Stimulated activated CD8-positive, alpha-beta memory T cell treated with anti-CD3 and anti-CD28 coated beads, Interleukin-7, amount 100 ng/mL, for 1 hour (primary cell): ENCODE measurements at places on chromosomes 5 and 9.

- no peak for DNase-seq
Measured at GRCh38 chr5:132640613-132641012, 17.4 kb upstream of the IL13 start.

DNA sequence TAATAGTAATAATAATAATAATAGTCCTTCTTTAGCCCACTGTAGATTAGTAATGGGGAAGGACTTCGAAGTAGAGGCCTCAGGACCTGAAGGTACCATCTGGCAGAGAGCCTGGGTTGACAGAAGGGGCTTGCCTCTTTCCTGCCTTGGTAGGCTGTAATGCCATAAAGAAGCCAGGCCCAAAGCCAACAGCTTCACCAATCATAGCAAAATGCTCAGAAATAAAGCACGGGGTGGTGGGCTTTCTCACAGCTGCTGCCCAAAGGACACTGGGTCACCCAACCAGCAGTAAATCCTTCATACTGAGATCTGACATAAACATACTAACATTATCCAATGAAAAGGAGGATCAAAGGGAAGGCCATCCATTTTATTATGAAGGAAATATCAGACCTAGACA is 70.7 kb downstream of the SUSD1 start:
- DNase-seq: no peak

DNA sequence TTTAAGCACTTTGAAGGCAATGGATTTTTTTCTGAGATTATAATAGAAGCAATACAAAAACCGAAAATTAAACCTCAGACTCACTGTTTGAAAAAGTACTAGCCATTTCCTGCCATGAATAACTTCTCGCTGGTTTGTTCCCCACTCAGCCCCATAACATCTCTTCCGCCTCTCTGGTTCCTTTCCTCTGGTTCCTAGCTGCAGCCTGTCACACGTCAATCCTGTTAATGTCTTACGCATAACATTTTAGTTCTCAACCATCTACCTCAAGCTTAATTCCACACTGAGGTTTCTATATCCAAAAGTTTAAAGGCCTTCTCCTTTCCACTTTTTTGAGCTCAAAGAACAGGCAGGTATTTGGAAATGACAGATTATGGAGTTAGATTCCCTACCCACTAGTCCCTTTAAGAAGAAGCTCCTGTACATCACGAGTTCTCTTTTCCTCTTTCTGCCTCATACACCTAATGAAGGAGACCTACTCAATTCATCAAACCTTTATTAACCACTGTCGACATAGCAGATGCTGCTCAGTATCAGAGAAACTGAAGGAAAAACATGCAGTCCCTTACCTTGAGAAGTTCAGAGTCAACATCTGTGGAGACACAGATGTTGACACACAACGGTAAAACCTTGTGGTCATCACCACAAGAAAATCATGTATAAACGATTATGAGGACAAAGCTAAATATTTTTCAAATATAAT is 243.0 kb upstream of the PTGER4 start:
- no peak for DNase-seq

GRCh38 chr9:13109781-13110180 is 169.7 kb downstream of the MPDZ start:
- DNase-seq: no peak

- DNase-seq: no peak
Measured at GRCh38 chr5:174982485-174982884, 258.1 kb downstream of the MSX2 start.

GRCh38 chr9:30697958-30698357 is 1686.5 kb upstream of the ACO1 start:
- no peak for DNase-seq

- no peak for DNase-seq
Measured at GRCh38 chr9:106816524-106816923, 46.4 kb upstream of the ZNF462 start.

DNA sequence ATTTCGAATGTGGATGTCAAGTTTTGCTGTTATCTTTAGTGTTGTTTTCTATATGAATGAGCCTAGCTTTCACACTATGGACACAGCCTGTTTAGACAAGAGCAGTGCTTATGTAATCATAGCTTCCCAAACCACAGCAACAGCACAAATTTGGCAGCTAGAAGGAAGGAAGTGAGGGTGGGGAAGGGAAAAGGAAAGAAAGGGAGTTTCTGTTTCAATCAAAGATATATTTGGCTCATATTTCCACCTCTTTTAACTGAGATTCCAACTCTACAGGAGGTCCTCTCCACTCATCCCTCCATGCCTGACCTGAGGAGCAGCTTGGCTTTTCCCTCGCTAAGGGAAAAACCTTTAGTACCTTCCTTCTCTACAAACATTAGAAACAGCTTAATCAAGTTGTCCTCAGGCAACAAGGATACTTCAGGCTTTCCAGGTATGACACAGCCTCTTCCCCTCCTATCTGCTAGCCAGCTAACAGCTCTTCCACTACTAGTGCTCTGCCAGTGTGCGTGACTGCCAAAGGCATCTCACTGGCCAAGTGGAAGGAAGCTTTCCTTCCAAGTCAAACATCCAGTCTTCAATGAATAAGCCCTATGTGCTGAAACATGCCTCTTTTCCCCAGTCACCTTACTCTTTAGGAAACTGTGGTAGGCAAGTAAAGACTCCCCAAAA is 268.6 kb upstream of the PTGER4 start:
- DNase-seq: no peak

DNA sequence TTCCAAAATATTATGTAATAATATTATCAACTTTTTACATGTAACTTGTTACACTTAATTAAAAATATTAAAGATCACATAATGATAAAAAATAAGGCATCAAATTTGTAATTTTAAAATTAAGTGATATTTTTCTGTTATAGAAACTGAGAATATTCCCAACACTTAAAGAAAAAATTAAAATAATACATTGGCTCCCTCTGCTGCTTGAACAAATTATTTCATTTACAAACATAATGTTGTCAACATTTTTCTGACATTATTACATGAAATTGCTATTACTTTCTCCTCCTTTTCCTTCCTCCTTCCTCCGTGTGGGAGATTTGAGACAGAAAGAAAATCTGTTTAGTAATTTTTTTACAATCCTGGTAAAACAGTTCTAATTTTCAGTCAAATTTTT is 42.3 kb downstream of the RNF180 start:
- no peak for DNase-seq

DNA sequence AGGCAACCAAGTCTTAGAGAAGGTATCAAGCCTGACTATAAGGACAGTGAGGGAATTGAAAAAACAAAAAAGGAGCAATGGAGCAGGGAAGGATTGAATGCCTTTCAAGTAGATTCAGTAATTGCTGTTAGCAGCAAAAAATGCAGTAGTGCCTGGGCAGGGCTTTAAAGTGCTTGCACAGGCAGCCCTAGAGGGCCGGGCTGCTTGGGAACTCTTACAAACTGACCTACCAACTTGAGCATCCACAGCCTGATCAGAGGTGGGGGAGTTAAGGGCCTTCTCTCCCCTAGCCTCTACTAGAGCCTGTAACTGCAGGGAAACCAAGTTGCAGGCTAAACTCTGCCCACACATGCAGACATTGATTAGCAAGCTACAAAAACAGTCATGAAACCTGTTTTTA is 19.4 kb downstream of the FXN start:
- no peak for DNase-seq

- DNase-seq: no peak
Measured at GRCh38 chr9:105328872-105329718, 84.6 kb downstream of the SLC44A1 start.

GRCh38 chr5:88393716-88394535 is 125.3 kb upstream of the TMEM161B start:
- DNase-seq: no peak

- DNase-seq: no peak
Measured at GRCh38 chr5:57552033-57552432, 69.4 kb upstream of the ACTBL2 start.

DNA sequence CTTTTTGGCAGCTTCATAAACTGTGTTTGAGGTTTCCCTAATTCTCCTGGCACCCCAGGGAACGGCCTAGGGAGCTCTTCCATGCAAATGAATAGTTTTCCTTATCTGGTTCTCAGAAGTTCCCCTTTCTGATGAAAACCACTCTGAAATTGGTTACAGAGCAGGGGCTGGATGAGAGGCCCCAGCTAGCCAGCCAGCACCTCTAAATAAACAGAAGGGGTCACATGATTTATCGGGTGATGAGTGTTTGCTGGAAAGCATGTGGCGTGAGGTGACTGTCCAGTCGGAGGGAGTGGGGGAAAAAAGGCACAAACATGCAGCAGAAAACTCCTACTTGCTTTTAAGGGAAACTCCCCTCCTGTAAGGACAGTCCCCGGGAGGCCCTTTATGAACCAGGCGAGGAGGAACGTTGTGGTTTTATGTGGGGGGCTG is 261.2 kb upstream of the ANKRD55 start:
- no peak for DNase-seq

DNA sequence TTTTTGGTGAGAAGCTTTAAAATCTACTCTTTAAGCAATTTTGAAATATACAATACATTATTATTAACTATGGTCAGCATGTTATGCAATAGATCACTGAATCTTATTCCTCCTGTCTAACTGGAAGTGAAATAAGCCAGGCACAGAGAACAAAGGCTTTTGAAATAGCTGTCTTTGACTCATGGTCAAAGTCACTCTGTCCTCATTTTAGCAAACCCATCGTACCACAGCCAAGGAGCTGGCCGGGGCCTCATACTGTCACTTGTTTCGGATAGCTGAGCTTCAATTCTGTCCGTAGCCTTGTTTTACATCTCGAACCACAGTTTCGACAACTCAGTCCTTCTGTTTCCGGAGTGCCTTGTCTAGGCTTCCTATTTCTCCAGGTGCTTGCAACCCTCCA is 19.2 kb downstream of the ADCY2 start:
- DNase-seq: no peak

DNA sequence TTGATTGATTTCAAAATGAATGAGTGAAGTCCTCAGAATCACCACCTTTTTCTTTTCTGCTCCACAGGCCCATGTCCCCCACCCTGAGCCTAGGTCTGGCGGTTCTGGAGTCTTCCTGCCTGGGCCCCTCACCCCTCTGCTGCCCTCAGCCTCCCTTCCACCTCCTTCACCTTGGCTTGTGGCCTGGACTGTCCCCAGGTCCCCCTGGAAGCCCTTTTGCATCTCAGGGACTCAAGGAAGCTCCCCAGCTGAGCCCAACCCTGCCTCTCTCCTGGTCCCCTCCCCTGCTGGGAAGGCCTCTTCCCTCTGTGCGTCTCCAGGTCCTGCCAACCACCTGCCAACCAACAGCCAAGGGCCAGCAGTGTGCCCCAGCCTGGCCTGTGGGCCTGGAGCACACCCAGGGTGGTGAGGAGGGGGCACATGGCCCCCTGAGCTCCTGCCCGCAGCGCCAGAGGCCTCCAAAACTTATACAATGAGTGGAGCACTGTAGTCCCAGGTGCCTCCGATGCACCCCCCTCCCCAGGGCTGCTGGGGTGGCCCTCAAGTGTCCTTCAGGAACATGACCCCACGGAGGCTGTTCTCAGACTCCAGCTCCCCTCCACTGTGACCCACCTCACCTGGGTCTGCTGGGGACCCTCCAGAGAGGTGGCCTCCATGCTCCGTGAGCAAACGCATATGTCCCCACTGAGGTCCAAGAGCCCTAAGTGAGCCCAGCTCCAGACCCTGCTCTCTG is 20.3 kb downstream of the GLT6D1 start:
- no peak for DNase-seq

GRCh38 chr5:158908425-158909220 is 191.1 kb downstream of the EBF1 start:
- DNase-seq: no peak

- no peak for DNase-seq
Measured at GRCh38 chr9:129319938-129320481, 141.9 kb upstream of the IER5L start.

GRCh38 chr9:91483835-91484234 is 60.2 kb upstream of the NFIL3 start:
- no peak for DNase-seq

- no peak for DNase-seq
Measured at GRCh38 chr9:93084471-93084881, 11.5 kb upstream of the CARD19 start.

DNA sequence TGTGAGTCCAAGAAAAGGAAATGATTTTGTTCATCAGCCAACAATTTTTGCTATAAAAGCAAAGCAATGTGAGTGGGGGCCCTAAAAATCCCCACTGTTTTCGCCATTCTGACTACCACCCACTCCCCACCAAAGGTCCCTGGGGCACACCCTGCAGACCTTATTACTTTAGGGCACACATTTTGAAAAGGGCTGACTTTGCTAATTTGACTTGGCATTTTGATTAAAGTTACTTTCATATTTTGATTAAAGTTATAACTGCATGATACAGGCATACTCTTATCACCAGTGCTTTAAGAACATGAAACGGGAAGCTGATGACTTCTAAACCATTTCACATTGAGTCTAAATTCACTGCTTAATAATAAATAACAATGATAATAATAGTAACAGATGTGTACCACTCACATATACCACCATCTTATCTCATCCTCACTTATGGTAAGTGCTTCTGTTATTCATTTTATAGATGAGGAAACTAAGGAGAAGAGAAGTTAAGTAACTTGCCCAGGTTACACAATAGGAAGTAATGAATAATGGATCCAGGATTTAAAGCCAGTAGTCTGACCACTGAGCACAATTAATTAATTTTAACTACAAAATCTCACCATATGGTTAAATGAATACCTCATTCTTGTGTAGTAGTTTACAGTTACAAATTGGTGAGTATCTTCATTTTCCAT is 25.4 kb upstream of the NR3C1 start:
- no peak for DNase-seq

DNA sequence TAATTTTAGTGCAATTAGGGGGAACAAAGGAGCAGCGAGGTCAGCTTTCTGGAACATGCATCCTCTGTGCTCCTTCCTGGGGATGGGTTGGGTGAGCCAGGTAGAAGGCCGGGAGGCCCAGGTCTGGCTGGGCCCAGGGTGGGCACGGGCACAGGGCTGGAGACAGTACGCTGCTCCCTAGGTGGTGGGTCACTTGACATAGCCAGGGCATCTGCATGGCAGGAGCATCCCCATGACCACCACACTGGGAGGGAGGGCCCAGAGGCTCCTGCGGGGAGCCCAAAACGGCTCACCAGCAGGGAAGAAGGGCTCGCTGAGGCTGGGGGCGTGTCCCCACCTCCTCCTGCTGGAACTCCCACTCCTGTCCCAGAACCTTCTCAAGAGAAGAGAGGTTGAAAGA is 216.8 kb downstream of the NXNL2 start:
- no peak for DNase-seq

GRCh38 chr5:56309262-56309826 is 76.2 kb upstream of the ANKRD55 start:
- DNase-seq: no peak

GRCh38 chr5:21663082-21663481 is 1190.1 kb downstream of the CDH12 start:
- DNase-seq: no peak

DNA sequence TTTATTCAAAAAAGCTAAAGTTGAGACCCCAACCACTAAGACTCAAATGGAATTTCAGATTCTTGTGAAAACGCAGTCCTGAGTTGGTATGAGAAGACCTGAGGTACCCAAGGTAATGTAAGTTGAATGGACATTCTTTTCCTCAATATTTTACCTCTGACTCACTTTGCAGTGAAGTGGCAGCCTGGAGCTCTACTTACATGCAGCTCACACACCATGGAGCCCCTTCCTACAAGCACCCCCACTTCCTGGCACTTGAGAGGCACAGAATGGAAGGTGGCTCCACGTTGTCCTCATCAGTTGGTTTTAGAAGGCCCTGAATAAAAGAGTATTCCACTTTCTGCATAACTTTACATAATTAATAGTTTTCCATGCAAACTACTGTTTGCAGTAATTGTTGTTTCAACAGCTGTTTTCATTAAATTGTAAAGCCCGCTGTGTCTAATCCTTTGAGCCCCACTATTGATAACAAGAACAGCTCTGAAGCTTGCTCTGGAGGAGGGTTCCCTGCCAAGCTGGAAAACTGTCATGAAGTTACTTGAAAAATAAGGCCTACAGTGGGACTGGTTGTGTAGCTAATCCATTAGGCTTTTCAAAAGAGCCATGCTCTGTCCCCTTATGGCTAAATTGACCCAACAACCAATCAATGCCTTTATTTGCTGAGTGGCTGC is 102.2 kb upstream of the SPATA31D4 start:
- DNase-seq: no peak
